ENCODE measurements at places on chromosomes 13 and 19. TPM values are rescaled to one million over a fixed set of nuclear protein-coding genes. Genes with fewer than 3 reads are reported as not detected.

GRCh38 chr13:95440441-95441088 lies 112.0 kb upstream of the CLDN10 start:
- H3K4me1 ChIP-seq = no peaks in the 10 kb centered on the region
- H3K27ac ChIP-seq = no peak overlapping the region
- H3K27me3 ChIP-seq = no peaks in the 10 kb centered on the region
- no peak overlapping the region for H3K4me3 ChIP-seq
- DNase-seq = no peak
- H3K36me3 ChIP-seq = no peaks in the 10 kb centered on the region

- no peak overlapping the region for H3K4me3 ChIP-seq
- H3K4me1 ChIP-seq = no peaks in the 10 kb centered on the region
- H3K36me3 ChIP-seq = peaks cover 26% of the 10 kb centered on the region
- DNase-seq = no peak
- H3K27ac ChIP-seq = no peak overlapping the region
Measured at GRCh38 chr19:2797280-2797679, 12.0 kb downstream of the THOP1 start.

DNA sequence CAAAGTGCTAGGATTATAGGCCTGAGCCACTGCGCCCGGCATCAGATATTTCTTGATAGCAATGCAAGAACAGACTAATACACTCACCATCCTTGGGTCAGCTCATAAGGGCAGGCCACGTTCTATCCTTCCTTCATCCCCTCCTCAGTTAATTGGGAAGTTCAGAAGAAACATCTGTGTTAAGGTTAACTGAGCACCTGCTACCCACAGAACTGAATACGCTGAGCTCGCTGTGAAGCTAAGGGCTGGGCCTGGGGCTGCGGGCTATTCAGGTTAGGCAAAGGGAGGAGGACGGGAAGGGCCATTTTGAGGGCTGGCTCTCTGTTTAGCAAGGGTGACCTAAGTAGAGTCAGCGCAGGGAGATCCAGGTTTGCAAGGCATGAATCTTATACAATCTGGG lies 43.0 kb upstream of the UQCRFS1 start:
- H3K27me3 ChIP-seq = peaks cover 16% of the 10 kb centered on the region
- H3K4me3 ChIP-seq = no peak overlapping the region
- no peaks in the 10 kb centered on the region for H3K36me3 ChIP-seq
- DNase-seq = no peak
- no peak overlapping the region for H3K27ac ChIP-seq
- H3K4me1 ChIP-seq = no peaks in the 10 kb centered on the region

GRCh38 chr13:19053561-19053960 lies 128.1 kb downstream of the TUBA3C start:
- H3K27me3 ChIP-seq = no peaks in the 10 kb centered on the region
- no peak for DNase-seq
- H3K4me1 ChIP-seq = no peaks in the 10 kb centered on the region
- no peaks in the 10 kb centered on the region for H3K36me3 ChIP-seq

DNA sequence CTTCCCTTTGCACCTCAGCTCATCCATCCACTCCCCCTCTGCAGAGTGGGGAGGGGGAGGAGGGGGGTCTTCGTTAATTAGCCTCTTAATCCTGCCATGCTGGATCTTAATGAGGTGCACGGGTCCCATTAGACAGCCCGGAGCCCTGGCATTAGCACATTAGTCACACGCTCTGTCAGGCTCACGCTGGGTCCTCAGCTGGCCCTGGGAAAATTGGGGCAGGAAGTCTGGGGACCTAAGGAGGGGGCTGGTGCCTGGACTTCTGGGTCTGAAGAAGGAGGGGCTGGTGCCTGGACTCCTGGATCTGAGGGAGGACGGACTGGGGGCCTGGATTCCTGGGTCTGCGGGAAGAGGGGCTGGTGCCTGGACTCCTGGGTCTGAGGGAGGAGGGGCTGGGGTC lies 444 bp upstream of the NCCRP1 start:
- peaks cover 54% of the 10 kb centered on the region for H3K27me3 ChIP-seq
- H3K36me3 ChIP-seq = no peaks in the 10 kb centered on the region
- no peak overlapping the region for H3K4me3 ChIP-seq

DNA sequence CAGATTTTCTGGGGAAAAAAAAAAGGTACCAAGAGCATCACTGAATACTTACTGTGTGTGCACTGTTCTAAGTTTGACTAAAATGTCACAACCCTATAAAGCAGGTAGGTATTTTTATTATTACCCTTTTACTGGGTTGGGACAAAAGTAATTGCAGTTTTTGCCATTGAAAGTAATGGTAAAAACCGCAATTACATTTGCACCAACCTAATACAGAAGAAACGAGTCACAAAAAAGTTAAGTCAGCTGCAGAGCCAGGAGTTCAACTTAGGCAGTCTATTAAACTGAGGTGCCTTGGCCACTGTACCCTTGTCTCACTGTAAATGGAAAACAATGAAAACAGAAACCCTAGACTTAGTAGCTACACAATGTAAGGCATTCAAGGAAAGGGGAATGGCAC lies 281.9 kb downstream of the SUCLA2 start:
- no peaks in the 10 kb centered on the region for H3K4me1 ChIP-seq
- H3K27ac ChIP-seq = no peak overlapping the region
- H3K4me3 ChIP-seq = no peak overlapping the region
- H3K36me3 ChIP-seq = no peaks in the 10 kb centered on the region
- no peaks in the 10 kb centered on the region for H3K27me3 ChIP-seq

DNA sequence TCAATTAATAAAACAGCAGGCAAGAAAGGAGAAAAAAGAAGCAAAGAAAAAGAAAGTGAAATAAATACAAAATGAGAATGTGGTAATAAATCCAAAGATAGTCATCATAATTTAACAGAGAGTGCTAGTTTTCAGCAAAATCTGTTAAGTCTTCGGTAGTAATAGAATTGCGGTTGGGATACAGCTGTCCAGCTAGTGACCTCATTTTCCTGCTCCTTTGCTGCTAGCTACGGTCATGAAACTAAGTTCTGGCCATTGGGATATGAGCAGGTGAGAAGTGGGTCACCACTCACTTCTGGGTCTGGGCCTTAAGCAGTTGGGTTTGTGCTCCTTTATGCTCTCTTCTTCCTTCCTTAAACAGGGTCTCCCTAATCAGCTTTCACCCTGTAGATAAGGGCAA lies 11.7 kb upstream of the DGKH start:
- no peak overlapping the region for H3K4me3 ChIP-seq
- H3K4me1 ChIP-seq = peaks cover 18% of the 10 kb centered on the region
- no peak overlapping the region for H3K27ac ChIP-seq
- peaks cover 7% of the 10 kb centered on the region for H3K36me3 ChIP-seq

DNA sequence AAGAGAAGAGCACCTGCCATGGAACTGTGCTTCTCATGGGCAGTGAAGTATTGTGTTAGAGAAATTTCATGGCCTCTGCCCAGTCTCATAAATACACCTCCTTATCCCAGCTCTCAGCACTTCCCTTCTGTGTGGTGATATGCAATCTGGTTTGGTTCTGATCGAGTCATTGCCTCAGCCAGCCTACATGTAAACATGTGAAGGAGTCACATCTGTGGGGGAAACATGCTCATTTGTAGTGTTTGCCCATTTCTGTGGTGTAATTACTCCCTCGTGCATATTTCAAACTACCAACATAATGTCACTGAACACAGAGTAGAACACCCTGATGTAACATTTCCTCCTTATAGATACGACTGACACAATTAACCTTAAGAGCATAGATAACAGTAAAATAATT lies 183.0 kb downstream of the DCT start:
- H3K27ac ChIP-seq = no peak overlapping the region
- no peaks in the 10 kb centered on the region for H3K36me3 ChIP-seq
- DNase-seq = no peak
- H3K27me3 ChIP-seq = peaks cover 2% of the 10 kb centered on the region
- no peaks in the 10 kb centered on the region for H3K4me1 ChIP-seq

DNA sequence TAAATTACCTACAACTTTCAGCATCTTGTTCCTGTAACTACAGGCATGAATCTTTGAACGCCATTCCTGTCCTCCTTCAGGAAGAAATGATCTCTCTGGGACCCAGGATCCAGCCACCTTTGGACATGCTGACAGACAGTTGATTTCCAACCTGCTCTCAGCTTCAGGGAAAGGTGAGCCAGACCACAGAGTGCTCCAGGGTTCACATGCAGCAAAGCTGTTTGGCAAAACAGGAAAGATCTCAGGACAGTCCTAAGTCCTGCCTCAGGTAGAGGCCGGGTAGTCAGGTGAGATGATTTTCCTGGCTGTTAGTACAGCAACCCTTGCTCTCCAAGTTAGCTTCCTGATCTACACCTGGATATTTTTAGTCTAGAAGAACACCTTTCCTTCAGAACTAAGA lies 9.1 kb downstream of the SLC15A1 start:
- no peaks in the 10 kb centered on the region for H3K36me3 ChIP-seq
- no peak overlapping the region for H3K4me3 ChIP-seq
- H3K27me3 ChIP-seq = peaks cover 2% of the 10 kb centered on the region

DNA sequence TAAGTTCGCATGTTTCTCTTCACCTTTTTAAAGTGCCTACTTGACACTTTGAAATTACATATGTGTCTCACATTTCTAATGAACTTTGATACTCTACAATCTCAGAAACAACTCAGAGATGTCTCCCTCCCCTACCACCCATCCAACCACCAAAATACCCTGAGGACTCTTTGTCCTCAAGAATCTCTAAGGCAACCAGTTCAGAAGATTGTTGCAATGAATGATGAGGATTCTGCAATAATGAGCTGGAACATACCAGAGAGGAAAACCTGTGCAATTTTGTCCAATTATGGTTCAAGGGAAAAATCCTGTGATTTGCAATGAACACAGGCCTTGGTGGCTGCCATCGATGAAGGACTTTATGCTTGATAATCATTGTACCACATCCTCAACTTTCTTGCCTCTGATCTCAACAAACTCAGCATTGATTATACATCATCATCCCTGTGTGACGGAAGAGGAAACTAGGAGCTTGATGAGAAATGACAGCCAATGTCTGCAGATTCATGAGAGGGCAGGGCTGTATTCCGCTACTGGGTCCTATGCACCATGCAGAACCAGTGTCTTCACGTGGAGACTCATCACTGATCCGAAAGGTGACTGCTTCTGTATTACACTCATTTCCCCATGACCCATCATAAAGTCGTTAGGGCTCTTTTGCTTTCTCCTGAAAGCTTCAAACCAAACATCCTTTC lies 1.1 kb downstream of the FPR1 start:
- H3K36me3 ChIP-seq = no peaks in the 10 kb centered on the region
- H3K27me3 ChIP-seq = no peaks in the 10 kb centered on the region
- DNase-seq = no peak
- no peak overlapping the region for H3K27ac ChIP-seq

GRCh38 chr19:29717051-29717450 lies 2.0 kb upstream of the C19orf12 start:
- peaks cover 38% of the 10 kb centered on the region for H3K4me1 ChIP-seq
- no peak for DNase-seq
- H3K36me3 ChIP-seq = peaks cover 23% of the 10 kb centered on the region
- peak overlapping the region; percentile 99 for H3K27ac ChIP-seq
- H3K4me3 ChIP-seq = no peak overlapping the region

DNA sequence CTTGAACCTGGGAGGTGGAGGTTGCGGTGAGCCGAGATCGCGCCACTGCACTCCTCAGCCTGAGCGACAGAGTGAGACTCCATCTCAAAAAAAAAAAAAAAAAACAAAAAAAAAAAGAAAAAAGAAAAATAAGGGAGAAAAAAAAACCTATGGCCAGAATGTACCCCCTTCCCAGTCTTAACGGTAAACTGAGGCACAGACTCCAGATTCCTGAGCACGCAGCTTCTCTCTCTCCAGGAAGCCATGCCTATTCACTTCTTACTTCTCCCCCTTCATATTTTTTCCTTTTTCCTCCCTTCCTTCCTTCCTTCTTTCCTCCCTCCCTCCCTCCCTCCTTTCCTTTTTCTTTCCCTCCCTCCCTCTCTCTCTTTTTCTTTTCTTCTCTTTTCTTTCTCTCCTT lies 5.4 kb downstream of the ADGRE2 start:
- no peak for DNase-seq
- H3K4me3 ChIP-seq = no peak overlapping the region
- no peak overlapping the region for H3K27ac ChIP-seq
- peaks cover 15% of the 10 kb centered on the region for H3K4me1 ChIP-seq
- H3K36me3 ChIP-seq = no peaks in the 10 kb centered on the region

DNA sequence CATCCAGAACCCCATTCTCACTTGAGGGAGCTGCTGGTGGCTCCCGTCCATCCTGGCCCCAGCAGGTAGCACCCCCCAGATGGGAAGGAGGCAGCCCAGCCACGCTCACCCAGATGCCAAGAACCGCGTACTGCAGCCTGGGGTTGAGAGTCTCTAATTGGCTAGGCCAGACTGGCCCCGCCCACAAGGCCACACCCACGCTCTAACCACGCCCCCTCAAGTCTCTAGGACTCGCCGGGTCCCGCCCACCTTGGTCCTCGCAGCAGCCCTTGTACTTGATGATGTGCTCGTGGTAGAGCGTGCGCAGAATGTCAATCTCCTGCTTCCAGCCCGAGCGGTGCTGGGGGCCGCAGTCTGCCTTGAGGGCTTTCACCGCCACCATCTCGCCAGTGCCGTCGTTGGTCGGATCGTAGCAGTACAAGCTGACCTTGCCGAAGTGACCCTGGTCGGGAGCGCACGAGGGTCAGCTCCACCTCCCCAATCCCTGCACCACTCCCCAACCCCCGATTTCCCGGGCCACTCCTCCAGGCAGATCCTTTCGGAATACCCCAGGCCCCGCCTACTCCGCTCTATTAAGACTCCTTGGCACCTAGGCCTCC lies 14.5 kb upstream of the ICAM3 start:
- no peaks in the 10 kb centered on the region for H3K4me1 ChIP-seq
- DNase-seq = peak; percentile 41
- H3K4me3 ChIP-seq = no peak overlapping the region
- no peaks in the 10 kb centered on the region for H3K27me3 ChIP-seq
- peaks cover 39% of the 10 kb centered on the region for H3K36me3 ChIP-seq
- H3K27ac ChIP-seq = peak overlapping the region; percentile 25

GRCh38 chr19:46972311-46972710 lies 47.3 kb upstream of the NPAS1 start:
- H3K27me3 ChIP-seq = no peaks in the 10 kb centered on the region
- H3K4me3 ChIP-seq = no peak overlapping the region
- H3K36me3 ChIP-seq = peaks cover 4% of the 10 kb centered on the region
- peaks cover 15% of the 10 kb centered on the region for H3K4me1 ChIP-seq
- peak overlapping the region; percentile 2 for H3K27ac ChIP-seq

- H3K27me3 ChIP-seq = no peaks in the 10 kb centered on the region
- H3K27ac ChIP-seq = no peak overlapping the region
- H3K36me3 ChIP-seq = no peaks in the 10 kb centered on the region
- no peak for DNase-seq
- no peaks in the 10 kb centered on the region for H3K4me1 ChIP-seq
- no peak overlapping the region for H3K4me3 ChIP-seq
Measured at GRCh38 chr19:31716826-31717225, 367.6 kb upstream of the TSHZ3 start.

GRCh38 chr19:48053856-48054255 lies 10.0 kb upstream of the CABP5 start:
- no peaks in the 10 kb centered on the region for H3K27me3 ChIP-seq
- no peak overlapping the region for H3K27ac ChIP-seq
- DNase-seq = no peak
- no peak overlapping the region for H3K4me3 ChIP-seq
- no peaks in the 10 kb centered on the region for H3K4me1 ChIP-seq

GRCh38 chr13:26946684-26947343 lies 186.2 kb upstream of the GPR12 start:
- DNase-seq = peak; percentile 11
- peaks cover 9% of the 10 kb centered on the region for H3K27me3 ChIP-seq
- no peak overlapping the region for H3K4me3 ChIP-seq

- H3K27me3 ChIP-seq = no peaks in the 10 kb centered on the region
- peaks cover 7% of the 10 kb centered on the region for H3K4me1 ChIP-seq
- no peak overlapping the region for H3K27ac ChIP-seq
- H3K36me3 ChIP-seq = no peaks in the 10 kb centered on the region
- no peak for DNase-seq
Measured at GRCh38 chr13:21047087-21047486, 14.3 kb downstream of the LATS2 start.

Gene GPR42
- not detected for total RNA-seq

Gene NEK3
- total RNA-seq = 5.1 TPM

Gene BAX
- total RNA-seq = 324 TPM

Gene CYP2A6
- total RNA-seq = not detected

Gene PRRG2
- 1.1 TPM for total RNA-seq
